HepG2 (cell line): ENCODE measurements at places on chromosomes 2 and 18. TPM values are rescaled to one million over a fixed set of nuclear protein-coding genes. Genes with fewer than 3 reads are reported as not detected.

DNA sequence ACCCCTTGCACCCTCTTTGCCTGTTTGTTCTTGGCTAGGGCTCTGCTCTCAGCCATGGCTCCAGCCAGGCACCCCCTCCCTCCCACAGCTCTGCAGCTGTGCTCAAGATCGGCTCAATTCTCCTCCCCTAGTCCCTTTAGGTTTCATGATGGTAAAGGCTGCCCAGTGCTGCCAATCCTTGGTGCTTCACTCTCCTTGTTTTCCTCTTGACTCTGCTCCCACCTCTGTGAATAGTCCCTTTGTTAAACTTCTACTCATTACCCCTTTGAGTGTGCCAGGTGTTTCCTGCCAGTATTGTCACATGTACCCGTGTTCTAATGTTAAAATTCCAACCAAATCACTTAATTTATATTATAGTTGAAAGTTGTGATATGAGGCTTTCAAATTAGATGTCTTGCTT is 101.0 kb upstream of the CERS6 start:
- H3K36me3 ChIP-seq = no peaks in the 10 kb centered on the region
- no peak for DNase-seq
- 0 out of 3 replicates have a peak, but pooled peaks cover 5% of the 10 kb centered on the region for H3K27me3 ChIP-seq
- H3K4me1 ChIP-seq = peaks cover 17% of the 10 kb centered on the region

GRCh38 chr2:194610297-194610696 is 1046.7 kb upstream of the SLC39A10 start:
- no peaks in the 10 kb centered on the region for H3K27me3 ChIP-seq
- H3K36me3 ChIP-seq = no peaks in the 10 kb centered on the region
- no peak overlapping the region for H3K4me3 ChIP-seq

- H3K27ac ChIP-seq = no peak overlapping the region
- no peaks in the 10 kb centered on the region for H3K27me3 ChIP-seq
- H3K4me1 ChIP-seq = no peaks in the 10 kb centered on the region
Observed at GRCh38 chr2:12116228-12116750, 369.9 kb downstream of the LPIN1 start.

The EFR3B gene
- 0.42 and 0.56 TPM in 2 replicates for total RNA-seq
